Peyer's patch (tissue), 4 donors: ENCODE measurements at places on chromosomes 3 and 15.

- DNase-seq = no peak
Measured at GRCh38 chr15:58689646-58690045, 59.9 kb downstream of the ADAM10 start.

GRCh38 chr3:139414608-139415224 lies 25.3 kb upstream of the COPB2 start:
- DNase-seq = peak; percentile 55

GRCh38 chr3:72930754-72931153 lies 42.9 kb downstream of the GXYLT2 start:
- DNase-seq = no peak

- DNase-seq = no peak
Measured at GRCh38 chr3:81716870-81717509, 44.5 kb downstream of the GBE1 start.

DNA sequence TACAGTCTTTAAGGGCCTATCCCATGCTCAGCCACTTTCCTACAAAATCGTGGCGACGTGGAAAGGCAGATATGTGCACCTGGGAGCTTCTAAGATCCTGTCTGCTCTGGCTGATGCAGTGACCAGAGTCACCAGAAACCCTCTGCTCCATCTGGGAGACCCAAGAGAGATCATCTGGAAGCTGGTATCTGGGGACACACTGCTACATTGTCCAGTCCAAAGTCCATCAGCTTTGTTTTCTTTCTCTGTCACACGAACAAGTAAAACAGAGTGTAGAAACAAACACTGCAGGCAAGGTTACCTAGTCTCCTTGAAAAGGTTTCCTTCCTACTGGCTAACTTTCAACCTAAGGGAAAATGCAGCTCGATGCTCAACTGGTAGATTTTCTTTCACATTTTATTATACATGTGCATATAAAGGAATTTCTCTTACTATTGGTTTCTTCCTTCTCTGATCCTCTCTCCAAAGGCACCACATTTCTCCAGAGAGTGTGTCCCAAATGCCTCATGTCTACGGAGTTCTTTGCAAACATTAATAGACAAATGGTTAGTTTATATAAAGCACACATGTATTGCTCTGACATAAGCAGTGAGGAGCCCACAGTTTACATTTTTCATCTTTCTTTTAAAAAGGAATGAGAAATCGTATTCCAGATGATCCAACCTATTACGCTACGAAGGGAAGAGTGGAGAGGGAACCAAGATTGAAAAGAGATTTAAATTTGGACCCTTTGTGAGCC lies 8.3 kb upstream of the GREM1 start:
- DNase-seq = no peak

DNA sequence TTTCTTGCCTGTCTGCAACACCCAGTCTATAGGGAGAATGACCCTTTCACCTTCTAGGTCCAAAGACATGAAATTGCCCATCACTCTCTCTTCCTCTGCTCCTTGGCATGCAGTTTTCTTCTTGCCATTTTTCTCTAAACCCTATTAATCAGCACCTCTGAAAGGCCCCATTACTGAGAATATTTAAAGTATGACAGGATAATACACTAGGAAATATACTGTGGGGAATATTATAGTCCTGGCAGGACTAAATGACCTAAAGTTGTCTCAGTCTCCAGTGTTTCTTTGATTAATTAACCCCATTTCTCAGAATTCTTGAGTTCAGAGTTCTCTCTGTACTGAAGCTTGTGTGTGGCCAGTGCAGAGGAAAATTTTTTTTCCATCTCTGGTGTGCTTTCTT lies 730.7 kb downstream of the AGBL1 start:
- no peak for DNase-seq

DNA sequence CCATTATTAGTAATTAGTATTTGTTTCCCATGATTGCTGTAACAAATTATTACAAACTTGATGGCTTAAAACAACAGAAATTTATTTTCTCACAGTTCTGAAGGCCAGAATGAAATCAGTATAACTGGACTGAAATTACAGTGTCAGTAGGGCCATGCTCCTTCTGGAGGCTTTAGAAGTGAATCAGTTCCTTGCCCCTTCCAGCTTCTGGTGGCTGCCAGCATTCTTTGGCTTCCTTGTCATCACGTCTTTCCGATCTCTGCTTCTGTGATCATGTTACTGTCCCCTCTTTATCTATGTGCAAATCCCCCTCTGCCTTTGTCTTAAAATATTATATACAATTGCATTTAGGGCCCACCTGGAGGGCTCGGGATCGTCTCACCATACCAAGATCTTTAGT lies 92.0 kb downstream of the FOXB1 start:
- DNase-seq = no peak

DNA sequence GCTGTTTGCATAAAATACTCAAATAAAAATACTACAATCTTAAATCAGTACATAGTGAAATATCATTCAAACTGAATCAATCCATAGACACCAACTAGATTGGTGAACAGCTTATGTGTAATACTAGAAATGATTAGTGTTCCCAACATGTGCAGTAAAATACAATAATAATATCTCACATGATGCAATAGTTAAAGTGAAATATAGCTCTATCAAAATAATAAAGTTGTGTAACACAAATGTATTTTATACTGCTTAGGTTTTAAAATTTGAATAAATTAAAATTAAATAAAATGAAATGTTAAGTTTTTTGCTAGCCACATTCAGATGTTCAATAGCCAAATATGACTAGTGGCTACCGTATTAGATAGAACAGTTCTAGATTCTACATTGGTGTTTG lies 714.1 kb downstream of the ZNF385D start:
- DNase-seq = no peak

DNA sequence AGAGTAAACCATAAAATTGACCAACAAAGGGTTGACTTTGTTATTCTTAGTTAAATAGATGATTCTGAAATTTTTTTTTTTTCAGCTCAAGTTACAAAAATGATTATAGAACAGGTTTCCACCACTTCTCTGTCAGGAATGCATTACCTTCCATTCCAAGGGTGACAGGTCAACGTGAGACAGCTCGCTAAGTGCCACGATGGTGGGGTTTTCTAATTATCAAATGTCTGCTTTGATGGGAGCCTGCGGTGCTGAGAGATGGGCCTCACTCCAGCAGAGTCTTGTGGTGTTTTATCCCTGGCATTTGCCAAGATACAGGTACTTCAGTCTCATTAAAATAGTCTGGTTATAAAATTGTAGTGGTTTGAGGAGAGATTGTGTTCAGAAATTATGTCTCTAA lies 80.3 kb downstream of the CGNL1 start:
- no peak for DNase-seq

GRCh38 chr3:126835472-126836219 lies 131.6 kb downstream of the CHCHD6 start:
- DNase-seq = no peak

- DNase-seq = no peak
Measured at GRCh38 chr3:104908761-104909160, 457.9 kb upstream of the ALCAM start.

DNA sequence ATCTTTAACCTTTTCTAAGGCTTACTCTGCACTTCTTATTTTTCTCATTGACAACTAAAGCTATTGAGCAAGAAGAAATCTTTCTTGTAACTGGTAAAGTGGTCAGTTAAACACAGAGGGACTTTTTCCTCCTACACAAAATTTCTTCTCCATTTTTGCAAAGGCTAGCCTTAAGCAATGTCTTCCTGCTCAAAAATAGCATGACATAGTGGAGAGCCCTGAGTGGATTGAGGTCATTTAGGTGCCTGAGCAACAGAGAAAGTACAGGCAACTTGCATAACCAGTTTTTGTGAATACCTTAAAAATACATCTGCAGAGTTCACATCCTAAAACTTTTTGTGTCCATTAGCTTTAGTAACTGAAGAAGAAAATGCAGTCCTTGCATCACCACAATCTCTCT lies 144.7 kb upstream of the TTC14 start:
- no peak for DNase-seq

GRCh38 chr3:12751571-12751970 lies 7.5 kb downstream of the TMEM40 start:
- no peak for DNase-seq

DNA sequence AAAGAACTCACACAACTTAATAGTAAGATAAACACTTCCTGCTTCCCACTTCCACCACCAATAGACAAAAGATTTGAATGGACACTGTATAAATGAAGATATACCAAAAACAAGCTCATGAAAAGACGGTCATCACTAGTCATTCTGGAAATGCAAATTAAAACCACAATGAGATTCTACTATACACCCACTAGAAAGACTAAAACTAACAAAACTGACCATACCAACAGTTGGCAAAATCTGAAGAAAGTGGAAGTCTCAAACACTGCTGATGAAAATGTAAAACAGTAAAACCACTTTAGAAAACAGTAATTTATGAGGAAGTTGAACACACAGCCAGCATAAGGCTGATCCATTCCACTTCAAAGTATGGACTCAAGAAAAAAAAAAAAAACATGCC lies 35.6 kb upstream of the CD96 start:
- DNase-seq = no peak

DNA sequence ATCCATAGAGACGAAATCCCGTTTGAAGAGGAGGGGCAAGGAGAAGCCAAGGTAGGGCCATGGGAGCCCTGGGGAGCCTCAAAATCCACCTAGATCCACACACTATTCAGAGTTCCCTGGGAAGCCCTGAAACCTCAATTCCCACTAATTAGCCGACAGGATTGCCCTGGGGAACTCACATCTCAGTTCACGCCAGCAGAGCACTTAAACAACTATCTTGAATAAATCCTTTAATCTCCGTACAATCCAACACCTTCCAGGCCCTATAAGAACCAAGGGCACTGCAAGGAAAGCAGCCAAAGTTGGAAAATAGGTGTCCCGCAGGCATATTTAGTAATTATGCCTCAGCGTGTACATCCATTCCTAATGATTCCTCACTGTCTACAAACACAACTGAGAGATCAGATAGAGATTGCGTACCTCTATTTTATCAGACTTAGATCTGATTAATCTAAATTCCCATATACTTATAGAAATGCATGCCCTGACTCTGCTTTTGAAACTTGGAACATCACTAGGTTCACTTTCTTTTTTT lies 25.6 kb upstream of the EIF4A2 start:
- no peak for DNase-seq

DNA sequence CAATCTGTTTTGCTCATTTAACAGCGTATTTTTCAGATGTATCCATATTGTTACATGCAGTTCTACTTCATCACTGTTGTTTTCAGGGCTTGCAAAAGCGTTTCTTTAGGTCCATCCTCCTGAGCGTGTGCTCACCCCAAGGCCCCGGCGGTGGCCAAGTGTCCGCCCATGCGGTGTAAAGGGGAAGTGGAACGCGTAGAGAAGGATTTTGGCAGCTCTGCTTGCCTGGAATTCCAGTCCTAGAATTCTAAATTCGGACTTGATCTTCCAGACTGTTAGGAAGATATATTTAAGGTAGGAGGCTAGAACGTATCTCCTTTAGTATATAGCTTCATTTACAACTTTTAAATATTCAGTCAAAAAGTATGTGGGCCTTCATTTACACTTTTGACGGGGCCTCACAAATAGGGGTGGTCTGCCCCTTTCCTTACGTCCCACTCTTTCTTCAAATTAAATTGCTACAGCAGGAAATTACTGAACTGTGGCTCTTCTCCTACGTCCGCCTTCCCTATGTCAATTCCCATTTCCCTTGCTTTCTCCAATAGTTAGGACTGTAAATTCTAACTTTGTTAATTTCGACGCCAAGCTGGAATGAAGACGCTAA lies 609 bp upstream of the TBC1D23 start:
- DNase-seq = peak; percentile 56

- no peak for DNase-seq
Measured at GRCh38 chr3:188854772-188855149, 317.0 kb upstream of the TPRG1 start.

GRCh38 chr15:100613208-100613607 lies 10.8 kb downstream of the ASB7 start:
- DNase-seq = no peak

DNA sequence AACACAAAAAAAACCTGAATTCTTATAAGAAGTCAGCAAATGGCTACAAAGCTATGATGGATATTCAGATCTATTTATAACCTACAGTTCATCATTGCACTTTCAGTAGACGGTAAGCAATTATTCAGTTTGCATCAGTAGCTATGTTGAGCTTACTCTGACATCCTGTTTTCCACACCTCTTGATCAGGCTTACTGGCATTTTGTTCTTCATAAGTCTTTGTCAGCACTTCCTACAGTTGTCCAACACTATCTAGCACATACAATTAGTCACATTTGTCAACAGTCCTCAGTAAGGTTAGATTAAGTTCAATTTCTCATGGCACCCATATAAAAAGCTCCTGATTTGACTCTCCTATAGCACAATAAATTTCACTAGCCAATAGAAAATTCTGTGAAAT lies 71.2 kb upstream of the ST3GAL6 start:
- no peak for DNase-seq

DNA sequence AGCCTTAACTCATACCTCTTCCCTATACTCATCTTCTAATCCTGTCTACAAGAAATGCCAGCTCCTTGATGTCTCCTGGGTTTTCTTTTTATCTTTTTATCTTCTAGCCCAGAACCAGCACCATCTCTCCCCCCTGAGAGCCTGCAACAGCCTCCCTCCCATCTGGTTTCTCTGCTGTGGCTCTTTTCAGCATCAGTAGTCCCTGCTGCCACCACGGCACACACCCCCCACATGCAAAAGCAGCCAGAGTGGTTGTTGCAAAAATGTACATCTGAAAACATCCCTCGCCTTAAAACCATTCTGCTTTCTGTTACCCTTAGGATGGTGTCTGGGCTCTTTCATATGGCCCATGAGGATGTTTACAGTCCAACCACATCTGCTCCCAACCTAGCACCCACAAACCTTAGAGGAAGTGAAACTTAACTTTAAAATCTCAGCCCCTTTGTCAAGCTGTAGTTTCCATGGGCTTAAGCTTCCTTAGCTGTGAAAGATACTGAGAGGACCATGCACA lies 775 bp downstream of the TTC21A start:
- DNase-seq = no peak

DNA sequence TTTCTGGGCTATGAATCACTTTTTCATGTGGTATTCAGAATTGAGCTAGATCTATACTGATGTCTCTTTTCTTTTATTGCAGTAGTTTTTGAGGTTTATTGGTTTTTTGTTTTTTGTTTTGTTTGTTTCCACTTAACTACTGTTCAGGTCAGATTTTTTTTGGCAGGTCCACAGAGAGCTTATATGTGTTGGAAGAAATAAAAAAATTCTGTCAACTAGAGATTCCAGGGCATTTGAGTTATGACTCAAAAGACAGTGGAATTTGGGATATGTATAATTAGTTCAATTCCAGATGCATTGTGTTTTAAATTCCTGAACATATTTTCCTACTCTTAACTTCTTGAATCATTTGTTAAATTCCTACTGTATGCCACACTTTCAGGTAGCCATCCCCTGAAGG lies 727.2 kb downstream of the SI start:
- DNase-seq = no peak
